ENCODE measurements at places on chromosomes 2 and 18.

GRCh38 chr2:230575642-230576324 lies 136.9 kb upstream of the CAB39 start:
- DNase-seq: no peak

GRCh38 chr2:238652771-238653157 lies 195.1 kb upstream of the TWIST2 start:
- DNase-seq: no peak

GRCh38 chr2:175832866-175833265 lies 169.2 kb downstream of the LNPK start:
- DNase-seq: no peak

DNA sequence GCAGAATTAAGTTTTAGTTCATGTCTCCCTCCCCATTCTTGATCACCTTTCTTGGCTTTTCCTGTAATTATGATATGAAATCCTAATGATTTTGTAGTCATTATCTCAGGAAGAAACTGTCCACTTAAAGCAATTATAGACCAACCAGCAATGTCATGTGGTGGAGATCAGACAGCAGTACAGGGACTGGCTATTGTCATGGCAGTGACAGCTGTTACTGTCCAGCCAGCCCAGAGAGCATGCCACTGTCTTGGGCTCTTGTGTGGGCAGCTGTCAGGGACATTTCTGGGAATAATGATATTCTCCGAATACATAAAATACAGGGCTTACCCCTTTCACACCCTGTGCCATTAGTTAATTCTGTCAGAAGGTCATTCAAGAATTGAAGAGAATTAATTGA lies 355.3 kb upstream of the RAB12 start:
- no peak for DNase-seq

DNA sequence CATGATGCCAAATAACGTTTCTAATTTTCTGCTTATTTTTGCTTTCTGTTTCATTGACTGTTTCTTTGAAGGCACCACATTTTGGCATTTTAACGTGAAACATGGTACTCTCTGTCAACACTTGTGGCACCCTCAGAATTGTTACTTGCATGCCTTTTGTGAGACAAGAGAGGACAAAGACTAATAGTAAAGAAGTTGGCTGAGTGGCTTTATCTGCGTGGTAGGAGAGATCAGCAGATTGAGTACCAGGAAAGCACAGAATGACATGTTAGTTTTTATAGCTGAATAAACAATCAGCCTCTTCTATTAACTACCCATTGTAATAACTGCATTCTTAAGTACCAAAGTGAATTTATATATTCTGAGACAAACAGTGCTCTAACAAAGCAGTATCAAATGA lies 8.6 kb downstream of the ZNF638 start:
- no peak for DNase-seq

DNA sequence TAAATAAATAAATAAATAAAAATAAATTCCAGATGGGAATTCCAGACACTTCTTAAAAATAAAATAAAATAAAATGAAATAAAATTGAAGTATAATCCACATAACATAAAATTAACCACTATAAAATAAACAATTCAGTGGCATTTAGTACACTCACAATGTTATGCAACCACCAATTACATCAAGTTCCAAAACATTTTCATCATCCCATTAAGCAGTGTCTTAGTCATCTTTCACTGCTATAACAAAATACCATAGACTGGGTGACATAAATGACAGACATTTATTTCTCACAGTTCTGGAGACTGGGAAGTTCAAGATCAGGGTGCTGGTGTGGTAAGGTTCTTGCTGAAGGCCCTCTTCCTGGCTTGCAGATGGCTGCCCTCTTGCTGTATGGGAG lies 22.6 kb upstream of the PROKR1 start:
- DNase-seq: no peak

GRCh38 chr2:172251231-172251630 lies 148.5 kb upstream of the DLX2 start:
- no peak for DNase-seq

- DNase-seq: no peak
Measured at GRCh38 chr2:172095146-172095904, 7.4 kb downstream of the DLX2 start.

DNA sequence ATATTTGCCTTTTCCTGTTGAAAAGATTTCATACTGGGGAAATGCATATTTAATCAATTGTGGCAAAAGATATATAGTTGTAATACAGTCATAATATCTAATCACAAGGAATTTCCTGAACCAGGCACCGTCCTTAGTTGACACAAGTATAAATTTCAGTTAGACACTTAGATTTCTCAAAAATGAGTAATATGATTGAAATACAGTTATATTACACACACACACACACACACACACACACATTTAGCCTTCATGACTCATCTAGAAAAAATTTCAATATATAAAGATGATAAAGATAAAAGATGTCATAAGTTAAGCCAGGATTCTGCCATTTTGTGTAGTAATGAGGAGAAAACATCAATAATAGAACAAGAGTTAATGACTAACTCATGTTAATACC lies 258.4 kb upstream of the ZNF804A start:
- DNase-seq: no peak

GRCh38 chr18:44682201-44682870 lies 1.6 kb downstream of the SETBP1 start:
- peak; percentile 13 for DNase-seq

DNA sequence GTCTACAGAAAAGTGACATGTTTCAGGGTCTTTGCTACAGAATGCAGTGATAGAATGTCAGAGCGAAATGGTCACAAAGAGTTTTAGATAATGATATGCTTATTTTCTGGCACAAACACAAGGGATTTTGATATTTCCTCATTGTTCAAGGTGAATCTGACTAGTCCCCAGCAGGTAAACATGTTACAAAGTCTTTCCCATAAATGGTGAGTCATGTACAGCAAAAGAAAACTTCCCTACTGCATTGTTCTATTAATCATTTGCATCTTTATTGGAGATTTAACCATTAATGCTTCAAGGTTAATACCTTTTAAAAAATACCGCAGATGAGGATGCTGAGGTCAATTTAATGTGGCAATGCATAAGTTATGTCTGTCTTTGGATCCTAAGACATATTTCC lies 19.1 kb upstream of the TRIB2 start:
- DNase-seq: no peak

All from posterior cingulate gyrus (tissue), 11 donors.